ENCODE measurements at places on chromosomes 12 and 14. TPM values are rescaled to one million over a fixed set of nuclear protein-coding genes. Genes with fewer than 3 reads are reported as not detected.

DNA sequence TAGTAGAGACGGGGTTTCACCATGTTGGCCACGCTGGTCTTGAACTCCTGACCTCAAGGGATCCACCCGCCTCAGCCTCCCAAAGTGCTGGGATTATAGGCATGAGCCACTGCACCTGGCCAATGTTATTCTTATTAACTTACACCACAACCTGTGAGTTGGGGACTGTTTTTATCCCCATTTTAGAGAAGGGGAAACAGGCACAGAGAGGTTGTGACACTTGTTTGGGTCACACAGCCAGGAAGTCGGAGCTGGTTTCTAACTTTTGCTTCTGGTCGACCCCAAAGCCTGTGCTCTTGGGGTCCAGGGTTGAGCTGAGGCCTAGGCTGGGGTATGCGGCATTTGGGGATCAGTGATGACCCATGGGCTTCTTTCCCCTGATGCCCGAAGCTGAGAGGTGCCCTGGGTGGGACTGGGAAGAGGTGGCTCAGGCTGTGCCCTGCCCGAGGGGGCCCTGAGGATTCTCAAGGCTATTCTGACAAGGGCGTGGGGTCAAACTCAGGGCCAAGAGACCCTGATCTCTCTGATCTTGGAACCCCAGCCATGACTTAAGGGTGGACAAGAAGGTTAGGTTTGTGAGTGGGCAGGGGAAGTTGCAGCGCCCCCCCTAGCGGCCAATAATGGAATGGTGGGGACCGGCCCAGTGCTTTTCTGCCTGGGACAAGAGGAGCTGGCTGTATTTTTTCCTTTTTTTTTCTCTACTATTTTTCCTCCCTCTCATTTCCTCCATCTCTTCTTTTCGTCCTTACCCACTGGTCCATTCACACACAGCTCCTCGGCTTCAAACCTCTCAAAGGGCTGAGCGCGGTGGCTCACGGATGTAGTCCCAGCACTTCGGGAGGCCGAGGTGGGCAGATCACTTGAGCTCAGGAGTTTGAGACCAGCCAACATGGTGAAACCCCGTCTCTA is 3.0 kb downstream of the SDSL start:
- peak; percentile 24 for DNase-seq

GRCh38 chr12:127257366-127257935 is 1009.5 kb upstream of the TMEM132C start:
- no peak for DNase-seq

DNA sequence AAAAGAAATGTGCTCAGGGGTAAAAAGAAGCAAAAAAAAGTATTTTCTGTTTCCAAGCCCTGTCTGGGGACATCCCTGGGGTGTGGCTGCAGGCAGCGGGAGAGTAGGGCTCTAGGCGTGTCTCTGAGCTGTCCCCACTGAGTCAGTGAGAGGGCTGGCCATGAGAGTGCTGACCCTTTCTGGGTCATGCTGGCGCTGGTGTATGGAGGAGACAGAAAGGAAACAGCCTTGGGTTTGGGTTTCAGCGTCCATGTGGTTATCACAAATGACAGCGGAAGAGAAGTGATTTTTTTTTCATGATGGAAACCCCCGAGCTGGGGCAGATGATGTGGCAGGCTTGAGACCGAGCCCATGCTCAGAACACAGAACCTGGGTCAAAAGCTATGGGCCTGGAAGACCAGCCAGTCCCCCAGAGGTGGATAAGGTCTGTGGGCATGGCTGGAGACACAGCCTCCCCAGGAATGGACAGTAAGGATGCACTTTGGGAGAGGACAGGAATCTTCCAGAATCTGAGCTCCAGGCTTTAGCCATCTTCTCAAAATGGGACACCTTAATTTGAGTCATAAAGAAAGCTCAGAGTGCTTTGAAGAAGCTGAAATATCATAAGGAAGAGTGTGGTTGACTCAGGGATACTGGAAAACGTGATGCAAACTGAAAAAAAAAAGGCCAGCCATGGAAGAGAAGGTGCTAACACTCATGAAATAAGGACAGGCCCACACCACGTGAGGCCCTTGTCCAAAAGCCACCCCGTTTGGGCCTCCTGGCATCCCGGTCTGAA is 36.2 kb downstream of the SYNE3 start:
- DNase-seq = no peak

- DNase-seq = no peak
These were observed 50.4 kb downstream of the CYP46A1 start for GRCh38 chr14:99734406-99735051.

DNA sequence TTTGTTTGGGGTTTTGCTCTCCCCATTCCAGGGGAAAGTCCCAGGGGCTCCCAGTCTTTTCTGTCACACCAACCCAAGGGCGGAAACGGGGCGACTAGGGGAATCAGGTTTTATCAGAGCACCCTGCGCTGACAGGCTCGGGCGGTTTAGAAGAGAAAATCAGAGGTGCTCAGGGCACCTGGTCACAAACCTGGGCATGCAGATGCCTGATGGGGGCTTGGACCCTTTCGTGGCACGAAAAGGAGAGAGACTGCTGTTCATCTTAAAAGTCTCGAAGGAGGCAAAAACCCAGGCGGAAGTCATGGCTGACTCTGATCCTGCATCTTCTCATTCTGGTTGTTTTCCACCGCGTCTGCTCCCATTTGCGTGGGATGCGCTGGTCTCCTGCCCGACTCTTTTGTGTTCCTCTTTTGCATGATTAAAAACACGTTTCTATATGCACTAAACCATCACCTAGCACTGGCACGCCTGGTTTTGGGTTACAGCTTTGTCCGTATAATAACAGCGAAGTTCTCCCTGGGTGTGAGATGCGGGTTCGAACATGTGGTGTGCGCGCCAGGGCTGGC is 13.2 kb downstream of the OTX2 start:
- DNase-seq = no peak

DNA sequence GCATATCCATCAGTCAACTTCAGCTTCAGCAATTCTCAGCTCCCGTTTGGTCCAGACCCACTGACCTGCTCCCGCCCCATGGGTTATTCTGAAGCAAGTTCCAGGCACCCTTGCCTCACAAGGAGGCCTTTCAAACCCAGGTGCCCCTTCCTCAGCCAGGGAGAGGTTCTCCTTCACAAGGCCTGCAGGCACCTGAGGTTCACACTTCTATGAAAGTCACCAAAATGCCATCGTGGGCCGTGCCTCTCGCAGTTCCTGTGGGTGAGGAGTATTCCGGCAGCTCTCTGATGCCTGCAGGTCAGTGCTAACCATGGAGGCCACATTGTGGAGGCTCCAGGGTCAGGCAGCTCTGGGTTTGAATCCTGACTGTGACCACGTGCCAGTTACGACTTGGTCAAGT is 40.2 kb upstream of the BCL7A start:
- no peak for DNase-seq

- DNase-seq = no peak
These were observed 143.8 kb downstream of the ADGRD1 start for GRCh38 chr12:131097202-131098177.

- no peak for DNase-seq
These were observed 139.7 kb downstream of the HELB start for GRCh38 chr12:66441905-66442559.

DNA sequence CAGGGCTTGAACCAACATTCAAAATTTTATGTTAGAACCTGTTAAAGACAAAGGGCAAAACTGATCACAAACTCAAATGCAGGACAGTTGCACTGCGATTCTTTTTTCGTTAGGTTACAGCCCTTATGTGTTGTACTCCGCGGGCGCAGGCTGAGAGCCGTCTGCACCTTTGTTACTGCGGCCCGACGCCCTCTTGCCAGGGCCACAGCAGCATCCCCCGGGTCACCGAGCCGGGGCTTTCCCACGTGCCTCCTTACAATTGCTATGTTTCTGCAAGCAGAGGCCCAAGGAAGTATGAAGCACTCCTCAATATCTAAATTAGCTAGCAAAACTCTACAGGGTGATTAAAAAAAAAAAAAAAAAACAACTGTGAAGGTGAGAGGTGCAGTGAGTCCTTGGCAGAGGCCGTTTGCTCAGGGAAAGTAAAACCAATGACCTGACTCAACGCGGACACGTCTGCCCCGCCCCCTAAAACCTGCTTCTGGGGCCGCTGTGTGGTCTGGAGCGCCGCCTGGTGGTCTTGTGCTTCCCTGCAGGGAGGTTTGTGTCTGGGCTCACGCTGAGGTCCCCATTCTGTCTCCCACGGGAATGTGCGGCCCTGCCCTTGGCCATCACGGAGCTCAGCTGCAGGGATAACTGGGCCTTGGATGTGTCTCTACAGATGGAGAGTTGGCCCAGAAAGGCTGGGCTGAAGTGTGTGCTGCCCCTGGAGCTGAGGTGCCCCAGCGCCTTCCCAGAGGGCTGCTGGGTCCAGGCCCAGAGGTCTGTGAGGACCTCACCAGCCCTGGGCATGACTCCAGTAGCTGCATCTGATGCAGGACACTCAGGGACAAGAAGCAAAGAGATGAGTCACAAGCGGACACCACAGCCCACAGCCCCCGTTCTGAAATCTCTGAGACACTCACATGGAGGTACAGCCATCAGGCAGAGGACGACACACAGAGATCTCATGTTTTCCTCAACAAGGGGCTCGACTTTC is 418.5 kb downstream of the TMEM121 start:
- DNase-seq = no peak

The NUP107 gene
- total RNA-seq = 46.8 TPM

The DYRK2 gene
- total RNA-seq = 81.7 TPM

DNA sequence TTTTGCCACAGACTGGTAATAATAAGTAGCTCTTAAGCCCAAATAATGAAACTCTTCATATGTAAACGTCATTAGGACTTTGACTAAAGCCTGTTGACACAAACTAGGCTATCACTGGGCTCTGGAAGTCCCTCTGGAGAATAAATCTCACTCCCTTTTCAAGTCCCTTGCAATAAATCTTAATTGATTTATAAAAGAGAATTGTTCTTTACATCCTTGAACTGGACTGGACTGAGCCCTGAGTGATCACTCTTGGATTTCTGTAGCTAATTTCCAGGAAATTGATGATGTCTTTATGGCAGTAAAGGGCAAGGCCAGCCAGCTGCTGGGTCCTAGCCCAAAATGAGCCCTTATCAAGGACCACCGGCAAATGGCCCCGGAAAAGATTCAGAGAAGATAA is 1162.7 kb downstream of the BCL11B start:
- no peak for DNase-seq

The PGF gene
- total RNA-seq = 0.35 TPM

DNA sequence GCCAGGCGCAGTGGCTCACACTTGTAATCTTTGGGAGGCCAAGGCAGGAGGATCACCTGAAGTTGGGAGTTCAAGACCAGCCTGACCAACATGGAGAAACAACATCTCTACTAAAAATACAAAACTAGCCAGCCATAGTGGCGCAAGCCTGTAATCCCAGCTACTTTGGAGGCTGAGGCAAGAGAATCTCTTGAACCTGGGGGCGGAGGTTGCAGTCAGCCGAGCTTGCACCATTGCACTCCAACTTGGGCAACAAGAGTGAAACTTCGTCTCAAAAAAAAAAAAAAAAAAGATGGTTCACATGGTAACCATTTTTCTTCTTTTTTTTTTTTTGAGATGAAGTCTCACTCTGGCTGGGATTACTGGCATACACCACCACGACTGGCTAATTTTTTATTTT is 35.3 kb downstream of the SLC2A14 start:
- no peak for DNase-seq

GRCh38 chr12:51953864-51954263 is 2.4 kb downstream of the ACVR1B start:
- DNase-seq = no peak

DNA sequence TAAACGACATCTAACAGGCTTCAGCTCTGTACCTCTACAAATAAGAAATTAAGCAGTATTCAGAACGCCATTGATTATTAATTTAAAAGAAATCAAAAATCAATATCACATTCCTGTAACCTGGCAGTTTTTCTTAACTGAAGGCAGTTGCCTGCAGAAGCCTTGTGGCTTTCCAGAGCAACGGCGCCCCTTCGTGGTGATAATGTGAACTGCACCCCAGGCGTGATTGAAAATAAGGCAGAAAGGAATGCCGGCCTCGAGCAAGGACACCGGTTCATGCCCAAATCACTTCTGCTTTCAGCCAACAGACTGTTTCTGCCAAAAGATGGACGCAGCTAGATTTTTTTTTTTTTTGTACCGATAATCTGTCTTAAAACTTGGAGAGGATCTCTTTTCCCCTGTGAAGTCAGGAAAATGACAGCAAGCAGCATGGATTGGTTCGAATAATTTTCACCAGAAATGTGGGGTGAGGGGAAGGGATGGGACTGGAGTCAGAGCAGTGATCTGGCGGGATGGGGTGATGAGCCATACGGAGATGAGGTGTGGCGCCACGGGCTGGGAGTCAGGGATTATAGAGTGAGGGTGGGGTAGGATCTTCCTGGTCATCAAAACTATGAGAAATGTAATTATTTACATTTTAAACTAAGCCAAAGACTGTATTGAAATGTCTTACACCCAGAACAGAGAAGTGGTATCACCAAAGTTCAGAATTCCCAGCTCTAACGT is 473.0 kb downstream of the DPF3 start:
- DNase-seq = peak; percentile 49

The AKAP6 gene
- 2.4 TPM for total RNA-seq

The AVPR1A gene
- total RNA-seq = 0.05 TPM

GRCh38 chr12:14157088-14157747 is 175.8 kb upstream of the GRIN2B start:
- no peak for DNase-seq

- no peak for DNase-seq
These were observed 533.7 kb upstream of the SEL1L start for GRCh38 chr14:82067221-82067875.

GRCh38 chr12:27906658-27907473 is 65.7 kb downstream of the PTHLH start:
- no peak for DNase-seq

GRCh38 chr14:68345738-68346137 is 447.1 kb downstream of the ZFP36L1 start:
- DNase-seq = peak; percentile 13

GRCh38 chr14:49058511-49058910 is 527.7 kb downstream of the RPS29 start:
- no peak for DNase-seq

DNA sequence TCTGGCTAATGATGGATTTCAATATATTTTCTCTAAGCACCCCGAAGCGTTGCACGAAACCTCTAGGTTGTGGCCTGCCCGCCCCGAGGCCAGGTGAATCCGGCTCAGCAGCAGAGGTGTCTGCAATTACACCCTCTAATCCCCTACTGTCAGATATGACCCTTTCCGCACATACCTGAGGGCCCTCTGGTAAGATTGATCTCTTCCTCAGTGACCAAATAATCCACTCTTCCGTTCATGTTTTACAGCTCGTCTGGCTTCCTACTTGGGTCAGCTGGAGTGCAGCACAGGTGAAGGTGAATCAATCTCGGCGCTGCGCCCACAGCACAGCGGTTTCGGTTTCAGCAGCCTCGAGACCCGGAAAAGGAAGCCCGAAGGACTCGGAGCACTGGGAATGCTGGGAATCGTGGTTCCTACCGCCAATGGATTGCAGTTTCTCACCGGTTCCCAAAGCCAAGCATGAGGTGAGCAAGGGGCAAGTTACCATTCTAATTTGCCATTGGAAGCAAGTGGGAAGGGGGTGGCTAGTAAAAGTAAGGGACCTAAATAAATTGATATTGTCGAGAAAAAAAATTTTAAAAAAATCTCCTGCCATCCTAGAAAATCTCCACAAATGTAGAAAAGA is at the start of gene SYNJ2BP:
TSS of gene SYNJ2BP (minus strand) at position 366 of the 625 bp plus-strand sequence. CDS start at position 239, 127 bp downstream.
- DNase-seq = peak; percentile 71

The IAPP gene
- total RNA-seq = not detected

Data from renal cortical epithelial cell (primary cell).